ENCODE measurements at places on chromosomes 5 and 9.

- no peak for DNase-seq
These were observed 221.2 kb upstream of the ANKRD55 start for GRCh38 chr5:56454219-56454862.

GRCh38 chr5:38424148-38425060, 132.0 kb downstream of the LIFR start:
- DNase-seq: no peak

- DNase-seq: peak; percentile 80
These were observed 78.6 kb upstream of the KLF9 start for GRCh38 chr9:70493029-70493428.

DNA sequence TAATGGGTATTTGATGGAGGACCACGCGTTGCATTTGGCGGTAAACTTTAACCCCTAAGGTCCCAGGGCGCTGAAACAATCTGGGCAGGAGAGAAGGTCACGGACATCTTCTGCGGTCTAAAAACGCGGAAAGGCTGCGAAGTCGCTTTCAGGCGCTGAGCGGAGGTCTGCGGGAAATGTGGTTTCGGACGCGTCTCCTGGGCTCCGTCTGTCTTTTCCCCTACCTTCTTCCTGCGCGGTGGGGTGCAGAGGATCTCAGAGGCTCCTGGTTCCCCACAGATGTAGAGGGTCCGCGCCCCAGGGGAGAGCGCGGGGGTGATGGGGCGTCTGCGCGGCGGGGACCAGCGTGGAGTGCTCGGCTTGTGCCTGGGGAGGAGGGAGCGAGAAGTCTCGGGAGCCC, 58.4 kb downstream of the ZNF510 start:
- DNase-seq: no peak

GRCh38 chr5:77990020-77990419, 213.9 kb upstream of the TBCA start:
- DNase-seq: no peak

GRCh38 chr9:127421057-127421456, 3.1 kb upstream of the ZNF79 start:
- no peak for DNase-seq

DNA sequence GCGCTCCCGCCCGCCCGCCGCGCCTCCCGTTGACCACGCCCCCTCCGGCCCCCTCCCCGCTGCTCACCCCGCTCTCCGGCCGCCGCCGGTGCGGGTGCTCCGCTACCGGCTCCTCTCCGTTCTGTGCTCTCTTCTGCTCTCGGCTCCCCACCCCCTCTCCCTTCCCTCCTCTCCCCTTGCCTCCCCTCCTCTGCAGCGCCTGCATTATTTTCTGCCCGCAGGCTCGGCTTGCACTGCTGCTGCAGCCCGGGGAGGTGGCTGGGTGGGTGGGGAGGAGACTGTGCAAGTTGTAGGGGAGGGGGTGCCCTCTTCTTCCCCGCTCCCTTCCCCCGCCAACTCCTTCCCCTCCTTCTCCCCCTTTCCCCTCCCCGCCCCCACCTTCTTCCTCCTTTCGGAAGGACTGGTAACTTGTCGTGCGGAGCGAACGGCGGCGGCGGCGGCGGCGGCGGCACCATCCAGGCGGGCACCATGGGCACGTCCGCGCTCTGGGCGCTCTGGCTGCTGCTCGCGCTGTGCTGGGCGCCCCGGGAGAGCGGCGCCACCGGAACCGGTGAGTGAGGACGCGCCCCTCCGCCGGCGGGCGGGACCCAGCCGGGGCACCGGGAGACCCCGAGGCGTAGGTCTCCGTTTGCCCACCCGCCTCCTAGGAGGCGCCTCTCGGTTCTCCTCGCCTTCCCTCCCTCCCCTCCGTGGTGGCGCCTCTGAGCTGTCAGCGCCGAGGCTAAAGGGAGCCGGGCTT, at the start of gene VLDLR:
VLDLR (plus strand) TSS at position 66 of the 739 bp plus-strand sequence; CDS start at position 469, 403 bp downstream.
- no peak for DNase-seq

DNA sequence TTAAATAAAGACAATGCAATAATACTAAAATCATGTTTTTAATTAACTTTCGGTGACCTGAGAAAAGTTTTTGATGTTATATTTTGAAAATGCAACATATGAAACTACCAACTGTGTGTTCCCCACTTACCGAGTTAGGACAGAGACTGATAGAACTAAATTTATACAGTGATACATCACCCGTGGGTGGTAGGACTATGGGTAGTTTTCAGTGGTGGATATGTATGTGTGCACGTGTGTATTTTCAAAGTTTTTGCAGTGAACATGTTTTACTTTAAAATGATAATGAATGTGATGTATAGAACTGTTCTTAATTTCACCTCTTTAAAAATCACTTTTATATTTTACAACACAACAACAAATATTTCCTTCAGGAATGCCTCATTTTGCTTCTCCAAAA, 25.0 kb upstream of the ACO1 start:
- no peak for DNase-seq

DNA sequence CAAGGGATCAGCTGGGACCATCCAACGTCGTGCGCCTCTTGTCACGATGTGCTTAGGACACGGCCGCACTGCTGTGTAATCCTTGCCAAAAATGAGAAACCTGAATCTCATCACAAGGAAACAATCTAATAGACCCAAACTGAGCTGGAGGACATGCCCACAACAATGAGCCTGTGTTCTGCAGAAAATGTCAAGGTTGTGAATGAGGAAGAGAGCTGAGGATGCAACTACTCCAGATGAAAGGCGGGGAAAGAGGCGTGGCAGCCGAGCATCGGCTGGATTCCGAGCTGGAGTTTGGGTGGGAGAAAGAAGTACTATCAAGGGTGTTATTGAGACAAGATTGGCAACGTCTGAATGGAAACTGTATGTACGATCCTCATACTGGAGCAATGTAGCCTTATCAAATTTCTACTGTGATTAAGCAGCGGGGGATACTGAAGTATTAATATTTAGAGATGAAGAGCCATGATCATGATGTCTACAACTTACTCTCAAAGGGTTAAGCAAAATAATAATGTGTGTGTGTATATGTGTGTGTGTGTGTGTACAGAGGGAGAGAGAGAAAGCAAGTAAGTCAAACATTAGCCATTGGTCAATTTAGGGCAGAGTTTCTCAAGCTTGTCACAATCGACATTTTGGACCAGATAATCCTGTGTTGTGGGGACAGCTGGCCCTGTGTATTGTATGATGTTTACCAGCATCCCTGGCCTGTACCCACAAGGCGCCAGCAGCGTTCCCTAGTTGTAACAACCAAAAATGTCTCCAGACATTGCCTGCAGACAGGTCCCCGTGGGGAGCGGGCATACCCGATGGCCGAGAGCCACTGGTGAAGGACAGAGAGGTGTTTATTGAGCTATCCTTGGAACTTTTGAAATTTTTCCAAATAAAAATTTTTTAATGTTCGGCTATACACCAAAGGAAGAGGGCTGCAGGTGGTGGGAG, 46.5 kb downstream of the DUSP1 start:
- no peak for DNase-seq

- DNase-seq: peak; percentile 77
These were observed 44.9 kb upstream of the RAPGEF6 start for GRCh38 chr5:131679911-131680310.

- no peak for DNase-seq
These were observed 25.6 kb upstream of the NTNG2 start for GRCh38 chr9:132136151-132136780.

- DNase-seq: peak; percentile 1
These were observed 18.8 kb upstream of the SPEF2 start for GRCh38 chr5:35598707-35599370.

- DNase-seq: peak; percentile 66
These were observed 72.8 kb upstream of the ASTN2 start for GRCh38 chr9:117487555-117488175.

DNA sequence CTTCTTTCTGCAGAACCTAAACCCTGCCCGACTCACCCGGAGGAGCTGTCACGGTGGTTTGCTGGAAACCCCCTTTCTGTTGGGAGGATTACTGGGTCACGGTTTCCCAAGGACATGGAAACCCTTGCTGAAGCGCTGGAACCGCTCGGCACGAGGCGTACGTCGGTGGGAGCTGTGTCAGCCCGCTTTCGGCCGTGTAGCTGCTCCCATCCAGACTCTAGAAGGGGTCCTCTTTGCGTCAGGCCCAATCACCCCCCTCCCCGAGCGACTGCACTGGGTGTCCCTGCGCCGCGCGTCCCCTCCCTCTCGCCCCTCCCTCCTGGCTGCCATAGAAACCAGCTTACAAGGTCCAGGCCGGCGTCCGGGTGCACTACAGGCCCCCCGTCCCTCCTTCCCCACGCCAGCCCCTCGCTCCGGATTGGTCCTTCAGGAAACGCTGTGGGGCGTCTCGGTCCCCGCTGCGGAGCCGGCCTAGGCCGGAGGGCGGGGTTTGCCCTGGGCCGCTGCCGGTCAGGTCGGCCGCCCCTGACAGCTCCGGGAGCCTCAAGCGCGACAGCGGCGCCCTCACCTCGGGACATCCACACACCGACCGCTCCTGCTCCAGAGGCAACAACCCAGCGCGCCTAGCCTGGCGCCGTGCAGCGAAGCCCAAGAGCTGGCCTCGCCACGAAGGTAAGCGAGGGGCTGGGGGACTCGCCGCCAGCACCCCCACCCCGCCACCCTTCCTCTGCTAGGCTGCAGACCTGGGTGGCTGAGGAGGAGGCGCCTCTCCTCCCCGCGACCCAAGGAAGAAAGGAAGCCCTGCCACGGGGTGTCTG, at the start of gene NIM1K:
NIM1K (plus strand) TSS at position 486 of the 818 bp plus-strand sequence. CDS start 53,551 bp downstream, outside the sequence.
- peak; percentile 31 for DNase-seq

Measured in choroid plexus epithelial cell (primary cell).